ENCODE measurements at places on chromosomes 4 and X.

DNA sequence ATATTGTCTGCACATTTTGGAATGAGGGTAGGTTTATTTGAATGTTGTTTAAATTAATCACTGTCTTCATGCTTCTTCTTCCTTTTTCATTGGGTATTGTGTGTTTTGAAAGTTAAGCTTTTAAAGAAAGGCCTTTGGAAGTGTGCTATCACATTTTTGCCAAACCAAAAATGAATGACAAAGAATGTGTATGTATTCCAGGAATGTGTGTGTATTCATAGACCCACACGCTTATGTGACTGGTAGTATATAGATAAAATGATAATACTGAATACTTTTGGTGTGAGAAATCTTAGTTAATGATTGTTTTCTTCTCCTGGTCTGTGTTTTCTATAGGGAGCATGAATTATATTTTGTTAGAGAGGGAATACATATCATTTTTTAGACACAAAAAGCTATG lies 404.4 kb downstream of the TLL1 start:
- no peak for DNase-seq

DNA sequence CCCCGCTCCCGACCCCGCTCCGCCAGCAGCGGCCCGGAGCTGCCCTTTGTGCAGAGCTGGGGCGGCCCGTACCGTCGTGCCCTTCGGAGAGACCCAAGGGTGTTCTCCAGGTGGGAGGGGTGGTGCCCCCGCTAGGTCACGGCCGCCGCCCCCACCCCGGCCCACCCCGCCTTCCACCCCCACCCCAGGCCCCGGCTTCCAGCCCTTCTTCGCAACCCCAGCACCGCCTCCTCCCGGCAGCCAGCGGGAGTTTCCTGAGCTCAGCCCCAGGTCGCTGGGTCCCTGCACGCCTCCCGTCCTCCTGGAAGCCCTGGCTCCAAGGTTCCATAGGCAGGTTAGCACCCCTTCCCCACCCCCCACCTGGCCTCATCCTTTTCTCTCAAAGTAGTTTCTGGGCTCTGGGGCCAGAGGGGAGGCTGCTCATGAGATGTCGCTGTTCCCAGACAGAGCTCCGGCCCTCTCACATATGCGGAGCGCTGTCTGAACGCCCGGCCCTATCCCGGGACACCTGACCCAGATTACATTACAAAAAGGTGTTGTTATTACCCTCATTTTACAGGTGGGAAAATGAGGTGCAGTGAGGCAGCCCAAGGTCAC lies 25.2 kb upstream of the FGFR3 start:
- DNase-seq, result no peak

- DNase-seq, result no peak
Measured at GRCh38 chr4:150135134-150135772, 57.0 kb downstream of the DCLK2 start.

GRCh38 chr4:109755656-109756055 lies 25.8 kb upstream of the PLA2G12A start:
- DNase-seq, result no peak

DNA sequence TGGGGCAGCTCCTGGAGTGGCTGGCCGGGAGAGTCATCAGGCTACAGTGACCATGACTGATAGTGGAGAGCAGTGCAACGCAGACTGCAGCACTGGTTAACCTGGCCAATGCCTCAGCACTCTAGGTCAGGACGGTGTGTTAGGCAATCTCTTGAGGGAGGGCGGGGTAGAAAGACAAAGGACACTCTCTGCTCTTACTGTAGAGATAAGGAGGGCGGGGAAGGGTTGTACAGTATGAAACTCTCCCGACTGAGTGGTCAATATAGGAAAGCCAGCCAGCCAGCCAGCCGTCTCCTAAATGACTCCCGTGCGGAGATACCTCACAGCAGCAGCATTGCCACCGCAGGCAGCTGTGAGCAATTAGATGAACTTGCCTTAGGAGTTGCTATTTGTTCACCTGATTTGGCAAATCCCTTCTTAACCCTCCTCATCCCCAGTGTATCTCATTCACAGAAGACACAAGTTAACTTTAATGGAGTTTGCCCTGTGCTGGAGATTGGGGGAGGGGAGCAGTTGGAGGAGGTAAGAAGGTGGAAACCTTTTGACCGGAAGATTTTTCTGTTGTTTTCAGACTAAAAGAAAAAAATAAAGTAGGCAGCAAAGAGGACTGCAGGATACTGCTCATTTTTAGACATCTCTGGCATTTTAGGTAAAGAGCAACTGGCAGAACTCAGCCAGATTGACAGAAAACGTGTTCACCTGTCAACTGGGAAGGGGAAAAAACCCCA lies 330.5 kb downstream of the HNRNPD start:
- DNase-seq, result no peak

- DNase-seq, result no peak
Measured at GRCh38 chr4:117577686-117578311, 456.5 kb upstream of the NDST3 start.

GRCh38 chr4:154743683-154744340 lies at the start of gene LRAT:
Gene LRAT (plus strand): TSS chr4:154744000. CDS start chr4:154744327, 327 bp downstream.
- DNase-seq, result peak; percentile 16

GRCh38 chr4:110163327-110164069 lies 34.9 kb downstream of the ELOVL6 start:
- no peak for DNase-seq

GRCh38 chr4:184553891-184554290 lies 79.5 kb upstream of the IRF2 start:
- DNase-seq, result no peak

GRCh38 chrX:44093431-44093830 lies 120.2 kb upstream of the NDP start:
- no peak for DNase-seq

DNA sequence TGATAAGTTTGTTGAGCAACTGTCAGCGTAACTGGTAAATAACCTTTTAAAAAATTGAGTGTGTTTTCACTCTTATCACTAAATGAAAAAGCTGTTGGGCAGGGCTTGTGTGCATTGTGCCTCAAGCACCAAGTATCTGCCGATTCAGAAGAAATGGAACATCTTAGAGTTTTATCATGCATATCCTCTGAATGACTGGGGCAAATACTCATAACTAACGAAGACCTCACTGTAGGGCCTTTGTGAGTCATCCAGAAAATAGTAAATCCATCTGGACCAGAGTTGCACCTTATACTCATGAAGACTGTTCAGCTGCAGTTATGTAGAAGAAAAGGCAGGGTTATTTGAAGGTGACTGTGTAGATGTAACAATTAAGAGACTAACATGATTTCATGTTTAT lies 222.1 kb downstream of the CAMK2D start:
- DNase-seq, result no peak

DNA sequence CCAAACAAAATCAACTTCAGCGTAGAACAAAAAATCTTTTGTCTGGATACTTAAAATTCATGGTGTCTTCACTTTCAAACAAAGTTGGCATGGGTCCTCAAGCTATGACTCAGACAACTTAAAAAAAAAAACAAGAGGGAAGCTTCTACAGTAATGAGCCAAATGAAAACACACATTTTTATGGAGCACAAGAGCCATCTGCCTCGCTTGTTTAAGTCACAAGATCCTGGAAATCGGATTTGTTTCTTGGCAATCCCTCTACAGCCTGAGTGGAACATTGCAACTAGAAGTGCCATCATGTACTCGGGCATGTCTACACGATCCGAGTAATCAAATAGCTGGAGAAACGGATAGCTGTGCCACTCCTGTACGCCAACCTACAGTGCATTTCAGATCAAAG lies 22.6 kb downstream of the LAMP2 start:
- DNase-seq, result no peak

- DNase-seq, result no peak
Measured at GRCh38 chr4:149293046-149293649, 522.5 kb downstream of the IQCM start.

- DNase-seq, result no peak
Measured at GRCh38 chr4:141090473-141090872, 42.8 kb downstream of the RNF150 start.

DNA sequence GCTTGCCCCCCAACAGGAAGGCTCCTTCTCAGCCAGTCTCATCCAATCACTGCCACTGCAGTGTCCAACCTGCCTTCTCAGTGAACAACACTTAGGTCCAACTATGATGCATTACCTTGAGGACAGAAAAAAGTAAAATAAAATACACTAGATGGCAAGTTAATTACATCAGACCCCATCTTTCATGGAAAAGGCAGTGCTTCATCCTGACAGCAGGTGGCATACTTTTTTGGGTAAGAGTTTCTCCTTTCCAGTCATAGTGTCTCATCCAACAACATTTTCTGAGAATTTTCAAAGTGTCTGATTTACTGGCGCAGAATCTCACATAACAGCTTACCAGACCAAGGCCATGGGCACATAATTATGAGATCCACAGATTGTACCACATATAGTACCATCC lies 1742.8 kb downstream of the PCDH7 start:
- no peak for DNase-seq

DNA sequence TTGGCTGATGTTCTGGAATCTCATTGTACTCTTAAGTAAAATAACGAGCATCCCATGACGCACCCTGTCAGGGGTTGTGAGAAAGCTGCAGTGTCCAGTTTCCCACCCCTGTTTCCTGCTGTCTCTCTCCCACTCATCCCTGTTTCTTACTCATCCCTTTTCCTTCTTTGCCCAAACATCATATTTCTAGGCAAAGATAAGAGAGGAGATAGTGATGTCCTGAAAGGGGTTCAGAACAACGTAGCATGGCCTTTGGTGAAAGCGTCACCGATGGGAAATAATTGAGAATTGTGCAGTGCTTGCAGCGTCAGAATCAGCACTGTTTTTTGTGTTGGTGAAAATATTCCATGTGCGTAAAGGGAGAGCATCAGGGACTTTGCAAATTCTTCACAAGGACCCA lies 23.5 kb upstream of the TMEM165 start:
- DNase-seq, result no peak

DNA sequence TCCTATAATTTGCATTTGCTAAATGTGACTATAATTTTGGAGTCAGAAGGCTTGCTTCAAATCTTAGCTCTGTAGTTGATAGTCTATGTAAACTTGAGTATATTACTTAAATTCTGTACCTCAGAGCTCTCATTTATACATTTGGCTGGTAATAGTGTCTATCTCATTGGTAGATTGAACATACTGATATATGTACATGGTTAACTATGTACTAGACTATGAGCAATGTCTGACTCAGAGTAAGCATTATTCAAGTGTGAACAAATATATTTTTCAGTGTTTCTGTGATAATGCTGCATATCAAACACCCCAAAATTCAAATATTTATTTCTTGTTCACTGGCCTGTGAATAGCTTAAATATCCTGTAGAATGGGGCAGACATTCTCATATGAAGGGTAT lies 1568.9 kb upstream of the PABPC4L start:
- no peak for DNase-seq

GRCh38 chr4:182764137-182764536 lies 153.0 kb downstream of the DCTD start:
- DNase-seq, result no peak

DNA sequence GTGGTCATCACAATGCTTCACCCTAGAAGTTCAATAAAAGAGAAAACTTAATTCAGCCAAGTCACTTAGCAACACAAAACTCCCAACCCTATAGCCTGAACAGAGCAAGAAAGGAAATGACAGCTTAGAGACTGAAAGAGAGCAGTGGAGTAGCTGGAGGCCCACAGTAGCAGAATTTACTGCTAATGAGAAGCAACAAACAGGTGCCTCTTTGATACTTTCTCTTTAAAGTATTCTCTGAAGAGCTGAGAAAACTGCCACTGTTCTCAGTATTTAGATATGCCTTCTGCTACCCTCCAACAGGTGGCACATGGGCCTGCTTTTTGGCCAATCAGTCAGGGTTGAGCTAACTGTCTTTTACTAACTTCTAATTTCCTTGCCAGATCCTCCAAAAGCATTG lies 240.0 kb downstream of the GPC3 start:
- no peak for DNase-seq

- no peak for DNase-seq
Measured at GRCh38 chr4:44674471-44674870, 3.7 kb upstream of the GUF1 start.

DNA sequence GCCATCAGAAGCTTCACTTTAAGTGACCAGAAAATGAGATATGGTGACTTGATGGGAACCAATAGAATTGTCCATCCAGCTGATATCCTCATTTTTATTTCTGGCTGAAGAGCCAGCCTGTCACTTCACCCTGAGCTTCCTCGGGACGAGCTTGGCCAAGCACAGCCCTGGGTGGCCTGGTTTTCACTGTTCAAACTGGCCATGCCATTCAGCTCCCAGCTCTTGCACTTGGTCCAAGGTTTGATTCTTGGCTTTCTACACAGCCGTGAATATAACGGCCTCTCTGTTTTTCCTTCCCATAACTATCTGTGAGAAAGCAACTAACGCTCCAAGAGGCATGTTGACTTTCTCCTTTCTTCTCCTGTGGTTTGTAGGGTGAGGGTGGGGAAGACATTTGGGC lies 71.9 kb downstream of the LIMCH1 start:
- DNase-seq, result no peak

- DNase-seq, result no peak
Measured at GRCh38 chr4:48752246-48752645, 27.8 kb downstream of the FRYL start.

DNA sequence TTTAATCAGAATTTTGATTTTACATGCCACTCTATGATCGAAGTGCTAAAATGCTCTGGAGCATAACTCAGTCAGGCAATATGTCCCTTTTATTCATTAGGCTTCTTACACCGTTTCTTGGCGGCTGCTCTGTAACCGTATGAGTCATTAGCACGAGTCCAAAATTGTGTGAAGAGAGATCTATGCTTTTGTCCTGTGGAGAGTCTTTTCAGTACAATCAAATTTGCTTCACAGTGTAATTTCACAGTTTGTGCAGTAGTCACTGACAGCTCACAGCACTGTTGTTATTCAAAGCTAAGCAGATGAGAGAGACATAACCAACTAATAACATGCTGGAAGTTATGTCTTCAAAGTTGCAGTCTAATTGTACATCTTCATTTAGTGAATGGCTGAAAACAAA lies 167.8 kb downstream of the PCDH10 start:
- DNase-seq, result no peak

GRCh38 chrX:125405339-125405738 lies 85.7 kb downstream of the TEX13C start:
- no peak for DNase-seq

GRCh38 chr4:73991742-73992000 lies 3.7 kb upstream of the PPBP start:
- no peak for DNase-seq

DNA sequence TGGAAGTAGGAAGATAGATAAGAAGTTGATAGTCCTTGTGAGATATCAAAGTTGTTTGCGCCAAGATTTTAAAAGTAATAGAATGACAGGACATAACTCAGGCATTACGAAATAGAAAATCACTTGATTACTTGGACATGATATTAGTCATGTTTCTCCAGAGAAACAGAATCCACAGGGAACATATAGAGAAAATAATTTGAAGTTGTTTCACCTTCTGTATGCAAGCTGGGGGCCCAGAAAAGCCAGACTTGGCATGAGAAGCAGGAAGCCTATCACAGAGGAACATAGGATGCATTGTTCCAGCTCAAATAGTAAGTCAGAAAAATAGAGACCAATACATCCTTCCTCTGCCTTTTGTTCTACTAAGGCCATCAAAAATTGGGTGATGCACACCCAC lies 715.9 kb downstream of the TECRL start:
- no peak for DNase-seq

- DNase-seq, result no peak
Measured at GRCh38 chr4:150261571-150261970, 183.3 kb downstream of the DCLK2 start.
